Bone marrow (tissue), 2 donors: ENCODE measurements at places on chromosomes 11 and 22.
A peak's percentile ranks its signal among the peaks of the same experiment; 100 is the strongest.

- peak; percentile 14 for DNase-seq
Measured at GRCh38 chr22:37370306-37370979, 56.8 kb downstream of the ELFN2 start.

GRCh38 chr11:88051396-88051795, 123.8 kb downstream of the RAB38 start:
- no peak for DNase-seq

DNA sequence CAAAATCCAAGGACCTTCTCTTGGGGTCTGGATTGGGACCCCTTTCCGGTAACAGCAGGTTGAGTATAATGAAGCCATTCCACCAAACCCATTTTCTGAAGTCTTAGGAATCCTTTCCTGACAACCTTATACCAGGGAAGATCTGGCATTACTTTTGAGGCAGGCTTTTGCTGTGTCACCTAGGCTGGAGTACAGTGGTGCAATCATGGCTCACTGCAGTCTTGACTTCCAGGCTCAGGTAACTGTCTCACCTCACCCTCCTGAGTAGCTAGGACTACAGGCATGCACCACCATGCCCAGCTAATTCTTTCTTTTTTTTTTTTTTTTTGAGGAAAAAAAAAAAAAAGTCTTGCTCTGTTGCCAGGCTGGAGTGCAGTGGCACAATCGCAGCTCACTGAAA, 55.8 kb upstream of the TREH start:
- no peak for DNase-seq

GRCh38 chr11:20031155-20032001, 128.9 kb downstream of the DBX1 start:
- no peak for DNase-seq

- DNase-seq, result no peak
Measured at GRCh38 chr11:14022251-14022650, 59.7 kb downstream of the SPON1 start.

GRCh38 chr11:23202611-23203010, 342.3 kb upstream of the CCDC179 start:
- DNase-seq, result no peak

- DNase-seq, result no peak
Measured at GRCh38 chr11:130160498-130161155, 1.0 kb downstream of the ST14 start.

GRCh38 chr11:68168694-68169093, 44.4 kb downstream of the KMT5B start:
- no peak for DNase-seq

GRCh38 chr11:18791969-18792628, 501 bp upstream of the PTPN5 start:
- DNase-seq, result no peak

GRCh38 chr22:47013861-47014635, 251.6 kb downstream of the TBC1D22A start:
- no peak for DNase-seq

GRCh38 chr11:11985954-11986949, 22.2 kb downstream of the DKK3 start:
- DNase-seq, result no peak

- no peak for DNase-seq
Measured at GRCh38 chr11:132337819-132338416, 967.5 kb downstream of the NTM start.

GRCh38 chr22:43860831-43861230, 1.5 kb downstream of the SULT4A1 start:
- DNase-seq, result no peak

- peak; percentile 66 for DNase-seq
Measured at GRCh38 chr11:64447831-64448598, 89.1 kb downstream of the RPS6KA4 start.

GRCh38 chr11:117919781-117920221, 9.4 kb downstream of the TMPRSS13 start:
- no peak for DNase-seq

- DNase-seq, result no peak
Measured at GRCh38 chr11:126305699-126306098, 1.8 kb downstream of the DCPS start.

GRCh38 chr11:7435176-7435575, 50.1 kb upstream of the OLFML1 start:
- DNase-seq, result no peak
